GOT3 (cell line): ENCODE measurements at places on chromosomes 16 and 17.

DNA sequence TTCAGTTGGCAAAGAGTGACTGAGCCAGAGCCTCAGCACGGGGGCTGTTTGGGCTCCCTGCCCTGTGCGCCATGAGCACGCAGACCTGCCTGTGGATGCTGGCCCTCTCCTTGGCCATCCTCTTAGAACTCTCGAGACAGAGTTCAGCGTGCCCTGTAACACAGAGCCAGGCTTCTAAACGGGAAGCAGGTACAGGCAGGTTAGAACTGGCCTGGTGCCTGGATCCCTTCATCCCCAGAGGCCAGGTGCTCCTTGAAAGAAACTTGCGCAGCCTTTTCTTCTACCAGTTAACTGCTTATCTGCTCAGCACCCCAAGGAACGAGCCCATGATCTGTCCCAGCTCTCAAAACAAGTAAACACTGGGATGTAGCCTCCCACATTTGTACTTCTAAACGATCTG is 6.9 kb downstream of the CCNF start:
- DNase-seq, result no peak

GRCh38 chr16:72066747-72067146 is 3.7 kb downstream of the HPR start:
- no peak for DNase-seq

- no peak for DNase-seq
Observed at GRCh38 chr17:37801171-37801570, 56.3 kb upstream of the HNF1B start.

DNA sequence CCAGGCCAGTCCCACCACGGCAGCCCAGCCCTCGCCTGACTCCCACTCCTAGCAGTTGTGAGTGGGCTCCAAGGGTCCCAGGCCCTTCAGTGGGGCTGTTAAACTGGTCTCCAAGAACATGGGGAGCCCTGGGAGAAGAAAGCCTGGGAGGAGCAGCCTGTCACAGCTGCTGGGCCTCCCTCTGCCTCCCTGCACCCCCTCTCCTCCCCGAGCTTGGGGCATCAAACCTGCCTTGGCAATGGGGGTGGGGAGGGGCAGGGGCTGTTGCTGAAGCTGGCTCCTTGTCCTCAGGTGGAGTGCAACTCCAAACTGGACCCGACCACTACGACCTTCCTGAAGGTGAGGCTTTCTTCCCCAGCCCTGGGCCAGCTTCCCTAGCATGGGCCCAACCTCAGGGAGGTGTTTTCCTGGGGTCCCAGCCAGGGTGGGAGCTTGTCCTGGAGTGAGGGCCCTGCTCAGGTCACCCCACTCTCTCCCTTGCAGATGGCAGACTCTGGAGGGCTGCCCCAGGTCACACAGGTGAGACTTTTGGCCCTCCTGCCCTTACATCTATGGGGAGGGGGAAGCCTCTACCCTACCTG is 6.6 kb upstream of the SETD6 start:
- no peak for DNase-seq

GRCh38 chr16:77430787-77431585 is 3.8 kb downstream of the ADAMTS18 start:
- DNase-seq, result no peak
